Stimulated activated CD4-positive, alpha-beta T cell treated with anti-CD3 and anti-CD28 coated beads, Interleukin-15, amount 100 ng/mL, for 24 hours (primary cell): ENCODE measurements at places on chromosomes 13 and 19.

DNA sequence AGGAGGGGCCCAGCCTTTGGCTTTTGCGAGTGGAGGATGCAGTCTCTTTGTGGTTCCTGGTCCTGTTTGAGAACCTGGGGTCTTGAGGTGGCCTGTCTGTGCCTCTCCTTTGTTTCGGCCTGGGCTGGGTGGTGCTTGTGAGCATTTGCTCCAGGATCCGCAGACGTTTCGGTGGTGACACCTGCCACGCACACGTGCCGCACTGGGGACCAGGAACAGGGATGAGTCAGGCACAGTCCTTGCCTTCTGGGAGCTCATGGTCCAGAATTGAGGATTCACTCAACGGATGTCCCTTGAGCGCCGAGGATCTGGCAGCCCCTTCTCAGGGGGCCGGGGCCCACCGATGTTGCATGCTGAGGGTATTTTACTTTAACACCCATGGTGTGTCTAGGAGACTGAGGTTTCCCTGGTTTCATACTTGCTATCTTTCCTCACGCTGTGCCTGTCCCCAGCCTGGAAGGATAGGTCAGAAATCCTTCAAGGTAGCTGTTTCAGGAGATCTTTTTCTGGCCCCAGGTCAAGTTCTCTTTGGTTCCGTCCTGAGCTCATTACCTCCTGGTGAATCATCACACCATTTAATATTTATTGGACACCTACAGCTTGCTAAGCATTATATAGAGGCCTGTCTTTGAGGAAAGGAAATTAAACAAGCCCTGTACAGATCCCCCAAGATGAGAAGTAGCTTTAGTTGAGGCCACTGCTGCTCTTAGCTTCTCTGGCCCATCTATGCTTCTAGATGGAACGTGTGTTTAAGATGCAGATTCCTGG, 5.1 kb downstream of the HDGFL2 start:
- no peak for DNase-seq

- DNase-seq: no peak
These were observed 207.5 kb downstream of the SLITRK5 start for GRCh38 chr13:87878706-87879105.

GRCh38 chr19:35421362-35421761, 26.7 kb upstream of the FFAR2 start:
- no peak for DNase-seq

GRCh38 chr19:3642987-3643673, 16.5 kb upstream of the CACTIN start:
- DNase-seq: peak; percentile 45

GRCh38 chr19:49340069-49340864, 5.1 kb downstream of the CD37 start:
- DNase-seq: peak; percentile 10

- DNase-seq: no peak
These were observed 603.7 kb upstream of the GPC6 start for GRCh38 chr13:92622905-92623304.

GRCh38 chr19:33998739-33999345, 173.5 kb upstream of the LSM14A start:
- no peak for DNase-seq

DNA sequence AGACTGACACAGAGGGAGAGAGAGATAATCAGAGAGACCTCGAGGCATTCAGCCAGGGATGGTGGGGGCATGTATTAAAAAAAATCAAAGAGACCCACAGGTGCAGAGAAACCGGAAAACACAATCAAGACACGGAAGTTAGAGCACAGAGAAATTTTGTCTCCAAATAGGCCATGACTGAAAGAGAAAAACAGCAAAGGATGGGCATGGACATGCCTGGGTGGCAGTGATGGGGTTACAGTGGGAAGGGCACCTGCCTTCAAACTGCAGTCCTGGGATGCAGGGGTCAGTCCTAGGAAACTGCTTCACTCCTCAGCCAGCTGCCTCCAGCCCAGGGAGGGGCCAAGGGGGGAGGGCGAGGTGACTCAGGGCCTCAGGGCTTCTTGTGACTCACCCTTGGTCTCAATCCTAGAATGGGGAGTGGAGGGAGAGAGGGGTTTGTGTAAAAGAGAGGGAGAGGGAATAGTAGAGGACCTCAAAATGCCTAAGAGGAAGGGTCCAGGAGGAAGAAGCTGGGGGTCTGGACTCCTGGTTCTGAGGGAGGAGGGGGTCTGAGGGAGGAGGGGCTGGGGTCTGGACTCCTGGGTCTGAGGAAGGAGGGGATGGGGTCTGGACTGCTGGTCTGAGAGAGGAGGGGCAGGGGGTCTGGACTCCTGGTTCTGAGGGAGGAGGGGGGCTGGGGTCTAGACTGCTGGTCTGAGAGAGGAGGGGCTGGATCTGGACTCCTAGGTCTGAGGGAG, 3.6 kb upstream of the KCNN4 start:
- DNase-seq: peak; percentile 83

- DNase-seq: no peak
These were observed 12.2 kb downstream of the GTF2F2 start for GRCh38 chr13:45132369-45133064.

DNA sequence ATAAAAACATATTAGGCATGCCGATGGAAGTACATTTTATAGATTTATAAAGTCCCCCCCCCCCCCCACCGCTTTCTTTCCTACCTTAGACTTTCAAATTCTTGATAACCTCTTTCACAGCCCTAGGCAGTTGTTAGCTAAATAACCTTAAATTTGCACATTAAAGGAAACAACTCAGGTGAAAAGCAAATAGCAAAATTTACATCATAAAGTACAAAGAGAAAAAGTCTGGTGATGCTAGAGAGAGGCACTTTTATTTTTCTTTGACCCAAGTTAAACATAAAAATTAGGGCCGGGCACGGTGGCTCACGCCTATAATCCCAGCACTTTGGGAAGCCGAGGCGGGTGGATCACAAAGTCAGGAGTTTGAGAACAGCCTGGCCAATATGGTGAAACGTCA, 15.0 kb upstream of the UBAC2 start:
- no peak for DNase-seq

DNA sequence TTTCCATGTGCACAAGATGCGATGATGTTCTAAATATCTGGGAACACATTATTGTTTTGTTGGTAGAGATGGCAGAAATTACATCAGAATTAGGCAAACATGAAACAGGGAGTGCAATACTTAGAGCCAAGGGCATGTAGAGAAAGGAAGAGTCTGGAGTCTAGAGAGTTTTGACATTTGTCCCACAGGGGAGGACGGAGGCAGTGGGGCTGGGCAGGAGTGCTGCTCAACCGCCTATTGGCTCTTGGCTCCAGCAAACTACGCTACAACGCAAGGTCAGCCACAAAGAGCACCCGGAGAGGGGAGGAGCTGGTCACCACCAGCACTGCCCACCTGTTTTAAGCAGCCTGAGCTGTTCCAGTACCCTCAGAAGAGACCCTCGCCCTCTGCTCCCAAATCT, 108.3 kb downstream of the ABCC4 start:
- DNase-seq: no peak

DNA sequence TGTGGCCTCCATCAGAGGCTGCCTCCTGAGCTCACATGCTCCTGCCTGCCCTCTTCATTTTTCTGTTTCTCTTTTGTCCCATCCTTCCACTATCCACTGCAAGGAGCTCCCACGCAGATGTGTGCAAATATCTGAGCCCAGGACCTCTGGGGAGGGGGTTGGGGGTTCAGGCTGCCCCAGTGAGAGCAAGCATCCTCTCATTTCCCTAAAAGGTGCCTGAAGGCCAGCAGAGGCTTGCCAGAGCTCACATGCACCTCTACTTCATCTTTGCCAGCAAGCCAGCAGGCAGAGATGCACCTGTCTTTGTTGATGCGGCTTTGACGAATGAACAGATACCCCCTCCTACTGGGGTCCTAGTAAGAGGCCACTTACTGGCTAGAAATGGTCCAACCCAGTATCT, 128.8 kb downstream of the FGF9 start:
- DNase-seq: no peak

DNA sequence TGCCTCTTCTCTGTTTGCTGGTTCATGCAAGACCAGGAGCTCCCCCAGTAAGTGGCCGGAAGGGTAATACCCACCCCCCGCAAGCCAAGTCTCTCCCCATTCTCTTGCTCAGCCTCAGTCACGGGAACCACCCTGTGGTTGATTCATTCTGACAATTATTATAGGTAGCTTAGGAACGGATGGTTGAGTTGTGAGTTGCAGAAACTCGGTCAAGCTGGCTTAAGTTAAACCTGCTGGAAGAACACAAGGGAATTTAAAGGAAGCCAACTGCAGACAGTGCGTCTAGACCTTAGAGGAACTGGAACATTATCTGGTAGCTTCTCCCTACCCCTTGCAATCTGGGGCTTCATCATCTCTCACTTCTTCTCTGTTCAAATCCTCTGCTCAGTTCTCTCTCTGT, 8.9 kb downstream of the FPR1 start:
- no peak for DNase-seq

- DNase-seq: no peak
These were observed 6.5 kb upstream of the LTBP4 start for GRCh38 chr19:40594657-40595091.

DNA sequence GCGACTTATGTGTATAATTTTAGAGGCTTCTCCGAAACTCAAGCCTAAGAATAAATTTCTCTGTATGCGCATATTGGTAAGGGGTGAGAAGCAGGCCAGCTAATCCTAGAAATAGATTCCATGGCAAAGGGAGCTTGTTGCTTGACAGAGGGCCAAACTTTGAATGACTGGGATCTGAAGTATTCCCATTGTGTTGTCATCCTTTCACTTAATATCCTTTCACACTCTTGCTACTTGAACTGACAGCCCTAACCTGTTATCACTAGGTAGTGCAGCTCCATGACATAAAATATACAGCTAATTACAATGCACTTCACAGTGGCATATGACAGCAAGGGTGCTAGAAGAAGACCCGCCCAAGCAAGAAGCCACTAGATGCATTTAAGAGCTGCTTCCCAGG, 309.8 kb downstream of the OXGR1 start:
- no peak for DNase-seq

GRCh38 chr13:32590266-32590665, 4.0 kb downstream of the PDS5B start:
- DNase-seq: no peak

DNA sequence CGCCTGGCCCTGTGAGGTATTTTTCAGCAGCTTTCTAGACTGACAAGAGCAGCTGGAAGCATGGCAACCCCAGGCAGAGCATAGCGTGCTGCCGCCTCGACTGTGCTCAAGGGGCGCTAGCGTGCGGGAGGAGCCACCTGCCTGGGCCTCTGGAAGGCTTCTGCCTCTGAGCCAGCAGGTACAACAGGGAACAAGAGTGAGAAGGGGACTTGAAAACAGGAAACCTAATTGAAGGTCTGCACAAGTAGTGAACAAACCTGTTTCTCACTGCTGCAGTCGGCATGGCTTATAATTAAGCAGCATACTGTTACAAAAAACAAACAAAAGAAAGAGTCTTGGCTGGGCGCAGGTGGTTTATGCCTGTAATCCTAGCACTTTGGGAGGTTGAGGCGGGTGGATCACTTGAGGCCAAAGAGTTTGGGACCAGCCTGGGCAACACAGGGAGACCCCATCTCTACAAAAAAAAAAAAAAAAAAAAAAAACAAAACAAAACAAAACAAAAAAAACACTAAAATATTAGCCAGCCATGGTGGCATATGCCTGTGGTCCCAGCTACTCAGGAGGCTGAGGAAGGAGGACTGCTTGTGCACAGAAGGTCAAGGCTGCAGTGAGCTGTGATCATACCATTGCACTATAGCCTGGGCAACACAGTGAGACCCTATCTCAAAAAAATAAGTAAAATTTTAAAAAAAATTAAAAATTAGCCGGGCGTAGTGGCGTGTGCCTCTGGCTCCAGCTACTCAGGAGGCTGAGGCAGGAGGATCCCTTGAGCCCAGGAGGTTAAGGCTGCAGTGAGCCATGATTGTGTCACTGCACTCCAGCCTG, 12.6 kb upstream of the GARRE1 start:
- DNase-seq: peak; percentile 34

GRCh38 chr19:33661336-33661735, 39.6 kb downstream of the CHST8 start:
- DNase-seq: no peak

GRCh38 chr13:32415019-32415418, 12.9 kb downstream of the N4BP2L1 start:
- DNase-seq: peak; percentile 24

DNA sequence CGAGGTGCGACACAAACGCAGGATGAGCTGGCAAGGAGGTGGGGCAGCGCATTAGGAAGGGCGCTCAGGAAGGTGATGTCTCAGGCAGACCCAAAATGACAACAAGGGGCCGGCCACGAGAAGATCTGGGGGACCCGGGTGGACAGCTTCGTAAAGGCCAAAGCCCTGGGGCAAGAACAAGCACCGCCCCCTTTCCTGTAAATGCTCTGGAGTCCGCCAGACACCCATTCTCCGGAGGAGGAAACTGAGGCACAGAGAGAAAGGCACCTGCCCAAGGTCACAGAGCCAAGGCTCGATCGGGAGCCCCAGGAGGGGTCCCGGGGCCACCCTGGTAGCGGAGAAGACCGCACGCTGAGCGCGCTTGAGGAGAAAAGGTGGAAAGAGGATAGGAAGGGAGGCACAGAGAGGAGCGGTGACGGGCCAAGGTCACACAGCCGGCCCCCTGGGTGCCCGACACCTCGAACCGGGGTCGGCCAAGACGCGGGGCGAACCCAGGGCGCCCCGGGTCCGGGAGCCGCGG, 571 bp downstream of the SAFB2 start:
- DNase-seq: peak; percentile 48

- DNase-seq: no peak
These were observed 9.8 kb downstream of the ZNF229 start for GRCh38 chr19:44438441-44438840.

- DNase-seq: no peak
These were observed 2.1 kb upstream of the ZNF578 start for GRCh38 chr19:52451241-52451640.

- no peak for DNase-seq
These were observed 1.3 kb downstream of the ZNF134 start for GRCh38 chr19:57615346-57615745.

GRCh38 chr13:32645854-32646253, 59.6 kb downstream of the PDS5B start:
- peak; percentile 55 for DNase-seq

GRCh38 chr13:42859760-42860159, 78.4 kb downstream of the FAM216B start:
- no peak for DNase-seq

DNA sequence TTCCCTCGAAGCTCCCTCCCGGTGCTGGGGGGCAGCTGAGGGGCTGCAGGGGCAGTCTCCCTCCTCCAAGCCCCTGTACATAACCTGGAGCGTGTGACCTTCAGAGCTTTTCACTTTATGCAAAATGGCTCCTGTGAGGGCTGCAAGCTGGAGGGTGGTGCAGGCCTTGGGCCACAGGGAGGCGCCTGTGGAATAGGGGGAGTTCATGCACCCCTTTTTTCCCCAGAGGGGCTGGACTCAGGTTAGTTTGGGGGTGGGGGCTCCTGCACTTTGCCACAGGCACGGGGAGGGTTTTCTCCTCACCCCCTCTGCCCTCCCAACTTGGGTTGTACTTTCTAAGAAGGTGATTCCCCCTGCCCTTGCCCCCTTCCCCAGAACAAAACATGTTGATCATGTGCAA, 6.6 kb upstream of the PRR19 start:
- DNase-seq: no peak

- no peak for DNase-seq
These were observed 206.8 kb downstream of the PCDH9 start for GRCh38 chr13:67023130-67023876.

- no peak for DNase-seq
These were observed 205.5 kb downstream of the DCLK1 start for GRCh38 chr13:35925669-35926068.
